Caudate nucleus (tissue), 63 donors: ENCODE measurements at places on chromosomes 7 and 10.

- no peak for DNase-seq
Observed at GRCh38 chr7:115642194-115642593, 388.4 kb downstream of the TFEC start.

- DNase-seq, result no peak
Observed at GRCh38 chr7:42907316-42907715, 4.6 kb downstream of the C7orf25 start.

- DNase-seq, result no peak
Observed at GRCh38 chr7:110210941-110211608, 879.9 kb upstream of the LRRN3 start.

- no peak for DNase-seq
Observed at GRCh38 chr10:110706690-110707098, 62.6 kb downstream of the RBM20 start.

DNA sequence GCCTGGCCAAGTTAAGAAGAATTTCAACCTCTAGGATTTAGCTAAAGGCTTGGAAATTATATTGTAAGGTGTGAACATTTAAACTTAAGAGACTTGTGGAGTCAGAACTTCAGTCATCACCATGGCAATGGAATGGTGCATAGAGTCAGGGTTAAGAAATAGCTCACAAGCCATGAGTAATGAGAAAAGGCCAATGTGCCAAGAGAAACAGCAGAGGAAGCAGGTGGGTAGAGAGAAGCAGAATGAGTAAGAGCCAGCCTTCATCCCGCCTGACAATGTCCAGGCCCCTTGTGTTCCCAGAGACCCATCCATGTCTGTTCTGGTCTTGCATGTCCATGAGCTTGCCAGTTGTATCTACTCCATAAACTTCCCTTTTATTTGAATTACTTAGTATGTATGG is 62.6 kb upstream of the TBX20 start:
- no peak for DNase-seq

DNA sequence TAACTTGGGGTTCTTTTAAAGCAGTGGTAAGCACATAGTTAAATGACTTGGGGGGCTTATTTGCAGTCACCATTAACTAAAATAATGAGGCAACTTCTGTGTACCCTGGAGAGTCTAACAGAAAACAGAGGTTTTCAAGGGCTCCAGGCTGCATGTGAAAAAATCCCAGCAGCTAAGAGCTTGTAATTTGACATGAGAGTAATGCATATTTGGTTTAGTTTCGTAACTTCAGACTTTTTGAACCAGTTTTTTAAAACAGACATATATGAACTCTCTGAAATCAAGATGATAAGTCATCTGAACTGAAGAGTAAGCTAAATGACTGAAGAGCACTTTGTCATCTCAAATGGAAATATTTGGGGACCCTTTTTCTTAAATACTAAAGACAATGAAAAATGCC is 40.2 kb upstream of the IFRD1 start:
- no peak for DNase-seq

DNA sequence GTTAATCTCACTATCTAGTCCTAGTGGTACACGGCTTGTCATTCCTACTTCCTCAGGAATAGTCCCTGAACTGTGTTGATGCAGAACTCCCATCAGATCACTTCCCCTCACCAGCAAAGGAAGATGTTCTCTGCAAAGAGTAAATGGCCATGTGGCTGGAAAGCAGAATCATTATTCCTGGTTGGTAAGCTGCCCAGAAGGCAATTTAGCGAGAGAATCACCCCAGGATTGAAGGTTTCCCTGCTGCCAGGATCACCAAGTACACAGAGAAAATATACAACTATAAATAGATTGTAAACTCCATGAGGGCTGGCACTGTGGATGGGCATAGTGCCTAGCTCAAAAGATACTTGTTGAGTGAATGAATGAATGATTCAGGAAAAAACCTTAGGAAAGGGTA is 115.0 kb downstream of the GFRA1 start:
- no peak for DNase-seq

DNA sequence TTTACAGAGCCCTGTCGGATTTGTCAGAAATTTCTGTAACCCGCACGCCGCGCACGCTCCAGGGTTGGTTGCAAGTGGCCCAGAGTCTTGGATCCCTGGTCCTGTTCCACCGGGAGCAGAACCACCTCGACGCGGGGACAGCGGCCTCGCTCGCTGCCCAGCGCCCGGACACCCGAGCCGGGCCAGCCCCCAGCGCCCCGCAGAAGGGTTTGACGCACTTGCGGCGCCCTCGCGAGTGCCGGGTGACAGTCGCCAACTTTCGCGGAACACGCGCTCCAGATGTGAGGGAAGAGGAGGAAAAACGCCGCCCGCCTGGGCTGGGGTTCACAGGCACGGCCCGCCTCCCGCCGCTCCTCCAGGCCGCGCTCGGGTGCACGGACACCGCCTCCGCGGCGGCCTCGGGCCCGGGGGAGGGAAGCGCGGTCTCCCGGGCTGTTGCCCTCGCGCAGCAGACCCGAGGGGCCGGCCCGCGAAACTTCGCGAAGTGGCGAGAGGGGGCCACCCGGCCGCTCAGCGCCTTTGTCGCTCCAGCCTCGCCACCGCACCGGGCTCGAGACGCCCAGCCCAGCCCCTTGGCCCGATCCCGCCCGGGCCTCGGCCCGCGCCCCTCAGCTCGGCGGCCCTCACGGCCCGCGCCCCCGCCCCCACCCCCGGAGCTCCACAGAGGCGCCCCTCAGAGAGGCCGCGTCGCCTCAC is 514 bp downstream of the RNF216 start:
- DNase-seq, result no peak

GRCh38 chr7:50397320-50397970 is 52.7 kb downstream of the FIGNL1 start:
- no peak for DNase-seq

DNA sequence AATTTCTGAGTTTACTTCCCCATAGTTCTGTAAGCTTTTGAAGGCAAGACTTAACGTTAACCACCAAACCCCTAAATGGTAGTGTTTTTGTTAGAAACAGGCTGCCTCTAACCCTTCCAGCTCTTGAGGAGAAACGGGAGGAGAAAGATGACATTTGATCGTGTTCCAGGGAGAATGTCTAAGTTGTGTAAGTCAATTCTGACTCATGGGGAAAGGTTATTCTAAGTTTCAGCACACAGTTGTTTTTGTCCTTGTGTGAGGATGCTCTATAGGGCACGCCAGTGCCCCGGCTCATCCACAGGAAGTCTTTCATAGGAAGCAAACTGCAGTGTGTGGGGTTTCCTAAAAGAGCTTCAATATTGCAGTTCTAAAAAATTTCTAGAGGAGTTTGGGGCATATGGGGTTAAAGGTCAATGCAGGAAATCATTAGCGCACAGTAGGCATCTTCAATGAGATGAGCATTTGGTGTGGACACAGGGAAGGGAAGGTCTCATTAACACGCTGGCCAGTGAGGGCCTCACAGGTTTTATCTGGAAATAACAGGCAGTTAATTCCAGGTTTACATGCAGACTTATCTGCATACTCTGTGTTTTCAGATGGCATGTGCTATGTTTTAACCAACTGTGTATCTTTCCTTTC is 638.2 kb upstream of the IGFBP3 start:
- no peak for DNase-seq

DNA sequence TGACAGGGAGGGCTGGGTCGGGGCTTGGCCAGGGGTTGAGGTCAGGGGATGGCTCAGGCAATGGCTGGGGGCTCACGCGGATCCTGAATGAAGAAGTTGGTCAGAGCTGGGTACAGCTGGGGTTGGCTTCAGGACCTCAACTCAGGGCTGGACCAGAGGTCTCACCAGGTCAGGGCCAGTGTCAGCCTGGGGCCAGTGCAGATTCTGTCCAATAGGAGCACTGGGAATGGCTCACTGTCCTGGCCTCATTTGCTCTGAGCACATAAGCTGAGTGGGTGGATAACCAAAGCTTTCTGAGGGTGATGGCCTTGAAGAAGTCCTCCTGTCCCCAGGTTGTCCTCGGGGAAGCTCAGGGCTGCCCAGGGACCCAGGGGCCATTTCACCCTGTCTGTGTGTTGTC is 54.9 kb upstream of the PCBD1 start:
- no peak for DNase-seq

- DNase-seq, result no peak
Observed at GRCh38 chr10:987620-987869, 689 bp upstream of the GTPBP4 start.

GRCh38 chr7:143322760-143323633 is 7.1 kb downstream of the CLCN1 start:
- no peak for DNase-seq

GRCh38 chr10:101189461-101190401 is 39.5 kb downstream of the LBX1 start:
- DNase-seq, result no peak

DNA sequence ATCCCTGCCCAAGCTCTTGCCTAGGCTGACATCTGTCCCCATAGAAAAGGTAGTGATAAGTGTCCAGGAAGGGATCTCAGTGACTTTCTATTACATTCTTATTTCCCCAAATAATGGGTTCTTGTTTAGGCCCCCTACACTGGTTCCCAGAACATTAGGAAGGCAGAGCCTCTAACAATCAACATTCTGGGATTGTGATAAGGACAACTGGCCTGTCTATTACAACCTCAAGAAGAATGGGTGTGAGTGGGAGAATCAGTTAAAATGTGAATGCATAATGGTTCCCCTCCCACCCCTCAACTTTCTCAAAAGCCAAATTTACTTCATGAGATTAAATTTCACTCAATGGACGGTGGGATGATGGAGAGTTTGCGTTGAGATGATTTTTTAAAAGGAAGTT is 6.4 kb upstream of the ANKRD1 start:
- DNase-seq, result no peak

DNA sequence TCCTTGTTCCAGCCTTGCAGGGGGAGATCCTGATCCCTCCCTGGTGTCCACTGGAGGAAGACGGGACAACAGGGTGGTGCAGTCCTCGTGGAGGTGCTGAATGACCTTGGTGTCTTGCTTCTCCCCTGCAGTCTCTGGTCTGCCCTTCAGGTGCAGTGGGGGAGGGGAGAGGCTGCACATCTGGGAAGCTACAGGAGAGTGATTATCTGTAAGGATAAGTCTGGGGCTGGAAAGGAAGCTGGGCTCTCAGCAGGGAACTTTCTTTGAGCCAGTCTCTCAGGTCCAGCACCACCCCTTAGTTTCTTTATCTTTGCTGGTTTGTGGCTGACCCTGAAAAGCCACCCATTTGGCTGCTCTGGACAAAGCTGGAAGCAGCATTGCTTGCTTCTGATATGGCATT is 275.6 kb downstream of the CCSER2 start:
- no peak for DNase-seq

- DNase-seq, result no peak
Observed at GRCh38 chr10:25047591-25048301, 31.3 kb downstream of the THNSL1 start.

DNA sequence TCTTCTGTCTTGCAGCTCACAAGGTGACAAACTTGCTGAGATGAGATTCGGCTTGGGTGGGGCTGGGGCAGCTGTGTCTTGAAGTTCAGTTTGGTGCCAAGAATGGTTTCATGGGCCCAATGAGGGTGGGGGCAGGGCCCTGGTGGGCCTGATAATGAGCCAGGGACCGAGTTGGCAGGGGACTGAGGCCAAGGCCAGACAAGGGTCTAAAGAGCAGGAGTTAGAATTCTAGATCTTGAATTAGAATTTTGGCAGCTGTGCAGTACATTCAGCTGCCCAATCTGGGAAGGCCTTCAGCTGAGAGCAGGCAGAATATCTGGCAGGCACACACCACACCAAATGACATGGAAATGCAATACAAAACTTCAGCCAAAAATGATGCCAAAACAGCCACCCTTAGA is 1.5 kb upstream of the JAZF1 start:
- no peak for DNase-seq

- no peak for DNase-seq
Observed at GRCh38 chr7:33671531-33672262, 233.6 kb upstream of the BMPER start.

- no peak for DNase-seq
Observed at GRCh38 chr7:51279391-51280023, 37.1 kb downstream of the COBL start.

- DNase-seq, result peak; percentile 63
Observed at GRCh38 chr7:66950763-66951162, 29.7 kb downstream of the TMEM248 start.

DNA sequence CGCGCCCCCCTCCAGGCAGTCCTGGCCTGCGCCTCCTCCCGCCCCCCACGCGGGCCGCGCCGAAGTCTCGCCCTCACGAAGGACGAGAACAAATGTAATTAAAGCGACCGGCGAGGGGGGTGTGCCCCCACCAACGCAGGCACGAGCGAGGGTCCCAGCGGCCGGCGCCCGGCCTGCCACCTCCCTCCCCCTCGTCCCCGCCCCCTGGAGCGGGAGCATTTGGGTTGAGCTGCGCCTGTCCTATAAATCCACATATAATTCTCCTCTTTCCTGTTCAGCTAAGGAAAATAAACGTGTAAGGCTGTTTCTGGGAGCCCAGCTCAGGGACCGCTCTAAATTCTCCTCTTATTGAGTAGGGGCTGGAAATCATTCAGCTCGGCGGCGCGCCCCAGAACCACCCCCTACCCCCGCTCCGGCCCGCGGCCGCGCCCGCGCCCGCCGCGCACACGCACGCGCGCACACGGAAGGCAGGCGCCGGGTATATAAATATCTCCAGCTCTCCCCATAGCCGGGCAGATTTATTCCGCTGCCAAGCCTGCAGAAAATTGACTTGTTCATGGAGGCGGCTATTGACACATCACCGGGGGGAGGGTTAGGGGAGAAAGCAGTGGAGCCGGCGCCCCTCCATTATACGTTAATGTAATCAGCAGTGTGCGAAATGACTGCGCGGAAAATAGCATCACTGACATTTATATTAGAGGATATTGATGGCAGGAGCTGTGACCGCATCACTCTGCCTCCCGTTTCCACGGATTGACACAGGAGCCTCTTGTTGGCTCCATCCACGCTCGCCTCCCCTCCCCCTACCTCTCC is 61.6 kb upstream of the BTRC start:
- DNase-seq, result peak; percentile 72

- DNase-seq, result no peak
Observed at GRCh38 chr10:73841061-73841421, 29.6 kb upstream of the NDST2 start.
